GM23248 (cell line): ENCODE measurements at places on chromosomes 12 and 14. TPM values are rescaled to one million over a fixed set of nuclear protein-coding genes. Genes with fewer than 3 reads are reported as not detected.

- no peak for DNase-seq
Measured at GRCh38 chr12:52022841-52023181, 16.1 kb downstream of the TAMALIN start.

DNA sequence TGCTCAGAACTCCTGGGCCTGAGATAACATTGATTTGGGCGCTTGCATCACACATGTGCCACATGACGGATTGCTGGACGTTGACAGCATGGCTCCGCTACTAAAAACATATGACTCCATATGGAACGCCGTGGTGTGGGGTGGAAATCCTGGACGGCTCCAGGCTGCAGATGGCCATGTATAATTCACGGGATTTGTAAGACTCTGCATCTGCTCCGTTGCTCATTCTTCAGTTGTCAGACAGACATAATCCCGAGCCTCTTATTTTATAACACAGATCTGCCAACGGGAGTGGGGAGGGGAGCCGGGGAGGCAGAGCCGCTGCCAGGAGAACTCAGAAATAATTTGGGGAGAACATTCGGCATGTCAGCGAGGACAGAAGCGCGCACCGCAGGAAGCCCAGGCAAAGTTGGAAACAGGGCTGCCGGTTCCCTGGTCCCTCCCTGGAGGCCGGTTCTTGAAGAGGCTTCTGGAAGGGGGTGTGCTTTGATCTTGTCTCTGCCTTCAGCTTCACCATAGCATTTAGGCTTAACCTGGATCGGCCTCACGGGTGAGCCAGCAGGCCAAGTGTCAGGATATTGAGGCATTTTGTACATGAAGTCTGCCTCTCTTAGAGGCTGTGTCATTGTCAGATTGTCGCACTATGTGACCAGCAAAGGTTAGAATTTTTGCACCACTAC, 45.8 kb upstream of the MYL2 start:
- DNase-seq: peak; percentile 10

GRCh38 chr12:52396656-52397055, 9.5 kb downstream of the KRT82 start:
- no peak for DNase-seq

- DNase-seq: peak; percentile 45
Measured at GRCh38 chr12:123712780-123713319, 697 bp downstream of the ATP6V0A2 start.

DNA sequence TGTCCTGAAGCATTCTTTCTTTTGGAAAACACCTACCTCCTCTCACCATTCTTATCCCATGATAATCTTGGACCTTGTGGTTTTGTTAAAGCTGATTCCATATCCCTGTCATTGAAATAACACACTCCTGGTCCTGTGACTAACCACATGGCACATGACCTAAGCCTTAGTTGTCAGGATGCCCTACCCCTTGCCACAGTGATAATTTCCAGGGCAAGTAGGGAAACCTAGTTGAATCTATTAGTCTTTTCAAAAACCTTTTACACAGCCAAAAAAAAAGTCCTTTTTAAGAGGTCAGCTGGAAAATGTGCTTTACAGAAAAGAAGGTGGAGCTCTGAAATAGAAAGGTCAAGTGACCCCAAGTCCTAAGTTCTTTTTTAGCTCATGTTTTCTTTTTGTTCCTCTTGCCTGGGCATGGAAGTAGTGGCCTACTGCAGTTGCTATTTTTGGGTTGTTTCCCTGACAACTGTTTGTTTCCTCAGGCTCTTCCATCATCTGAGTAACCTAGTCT, 608.4 kb downstream of the LRFN5 start:
- peak; percentile 92 for DNase-seq

GRCh38 chr12:51434305-51434704, 9.7 kb downstream of the SLC4A8 start:
- DNase-seq: no peak

GRCh38 chr14:26032348-26032747, 565.5 kb downstream of the NOVA1 start:
- no peak for DNase-seq

DNA sequence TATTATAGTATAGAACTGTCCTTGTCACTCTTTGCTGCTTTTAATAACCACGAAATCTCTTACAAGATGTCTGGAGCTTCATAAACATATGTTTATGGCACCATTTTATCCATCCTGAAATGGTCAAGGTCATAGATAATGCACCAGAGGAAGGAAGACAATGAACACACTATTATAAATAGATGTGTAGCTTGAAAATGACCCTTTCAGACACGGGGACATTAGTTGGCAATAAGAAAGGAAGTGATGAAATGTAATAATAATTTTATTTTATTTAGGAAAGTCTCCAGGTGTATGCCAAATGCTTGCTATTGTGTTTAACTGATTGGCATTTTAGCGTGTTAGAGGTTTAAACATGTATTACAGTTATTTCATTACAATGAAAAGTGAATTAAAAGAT, 36.8 kb upstream of the SLC38A2 start:
- DNase-seq: no peak

Gene KRT79
- total RNA-seq: not detected in 2 replicates

Gene KITLG
- 98.4 and 146 TPM in 2 replicates for total RNA-seq
